ENCODE measurements at places on chromosomes 11 and 22.
A peak's percentile ranks its signal among the peaks of the same experiment; 100 is the strongest.

- DNase-seq: no peak
Measured at GRCh38 chr22:42243802-42244060, 26.7 kb downstream of the TCF20 start.

- no peak for DNase-seq
Measured at GRCh38 chr11:95306801-95307200, 75.8 kb upstream of the SESN3 start.

DNA sequence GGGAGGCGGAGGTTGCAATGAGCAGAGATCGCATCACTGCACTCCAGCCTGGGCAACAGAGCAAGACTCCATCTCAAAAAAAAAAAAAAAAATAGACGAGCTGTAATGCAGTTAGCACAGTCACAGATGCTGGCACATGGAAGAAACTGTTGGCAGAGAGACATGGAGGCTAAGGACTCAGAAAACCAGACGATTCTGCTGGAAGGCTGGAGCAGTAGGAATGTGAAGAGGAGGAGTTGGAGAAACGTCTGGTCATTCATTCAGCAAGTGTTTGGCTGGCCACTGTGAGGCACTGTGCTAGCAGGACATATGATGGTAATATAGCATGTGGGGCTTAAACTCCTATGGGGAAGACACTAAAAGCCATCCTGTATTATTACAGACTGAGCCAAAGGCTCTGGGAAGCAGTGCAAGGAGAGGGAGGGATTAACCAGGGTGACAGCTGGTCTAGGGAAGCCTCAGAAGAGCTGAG lies 5.0 kb downstream of the UQCR10 start:
- DNase-seq: no peak

DNA sequence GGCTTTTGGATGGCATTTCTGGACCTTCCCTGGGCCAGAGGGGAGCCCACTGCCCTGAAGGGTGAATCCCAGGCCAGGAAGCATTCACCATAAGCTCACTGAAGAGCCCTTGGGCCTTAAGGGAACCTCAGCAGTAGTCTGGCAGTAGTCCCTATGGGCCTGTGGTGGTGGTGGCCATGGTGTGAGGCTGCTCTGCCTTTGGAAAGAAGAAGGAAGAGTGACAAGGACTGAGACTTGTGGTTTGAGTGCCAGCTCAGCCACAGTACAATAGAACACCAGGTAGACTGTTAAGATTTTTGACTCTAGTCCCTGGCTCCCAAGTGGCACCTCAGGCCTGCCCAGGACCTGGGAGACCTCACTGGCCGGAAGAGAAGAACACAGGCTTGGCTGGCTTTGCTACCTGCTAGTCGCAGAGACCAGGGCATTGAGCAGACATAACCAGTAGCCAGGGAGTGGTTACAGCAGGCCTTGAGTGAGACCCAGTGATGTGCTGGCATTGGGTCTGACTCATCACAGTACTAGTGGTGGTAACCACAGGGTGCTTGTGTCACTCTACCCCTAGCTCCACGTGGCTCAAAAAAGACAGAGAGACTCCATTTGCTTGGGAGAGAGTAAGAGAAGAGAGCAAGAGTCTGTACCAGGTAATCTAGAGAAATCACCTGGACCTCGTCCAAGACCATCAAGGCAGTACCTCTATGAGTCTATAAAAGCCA lies 259.8 kb upstream of the BLID start:
- DNase-seq: no peak

GRCh38 chr22:35480627-35481550 lies 59.7 kb upstream of the RASD2 start:
- no peak for DNase-seq

DNA sequence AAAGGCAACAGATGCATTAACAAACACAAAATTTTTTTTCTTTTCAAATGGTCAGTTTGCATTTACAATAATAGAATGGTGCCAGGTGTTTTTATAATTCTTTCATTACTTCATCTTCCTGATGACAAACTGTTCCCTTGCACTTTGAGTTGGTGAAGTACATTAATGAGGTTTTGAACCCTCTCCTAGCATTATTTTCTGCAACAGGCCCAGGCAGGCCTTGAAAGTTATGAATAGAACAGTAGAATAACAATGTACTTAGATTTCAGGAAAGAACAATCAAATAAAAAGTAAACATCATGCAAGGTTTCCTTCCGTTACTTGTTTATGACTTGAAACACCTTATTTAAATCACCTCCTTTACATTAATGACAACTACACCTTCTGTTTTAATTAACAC lies 9.6 kb downstream of the BTG4 start:
- DNase-seq: no peak

DNA sequence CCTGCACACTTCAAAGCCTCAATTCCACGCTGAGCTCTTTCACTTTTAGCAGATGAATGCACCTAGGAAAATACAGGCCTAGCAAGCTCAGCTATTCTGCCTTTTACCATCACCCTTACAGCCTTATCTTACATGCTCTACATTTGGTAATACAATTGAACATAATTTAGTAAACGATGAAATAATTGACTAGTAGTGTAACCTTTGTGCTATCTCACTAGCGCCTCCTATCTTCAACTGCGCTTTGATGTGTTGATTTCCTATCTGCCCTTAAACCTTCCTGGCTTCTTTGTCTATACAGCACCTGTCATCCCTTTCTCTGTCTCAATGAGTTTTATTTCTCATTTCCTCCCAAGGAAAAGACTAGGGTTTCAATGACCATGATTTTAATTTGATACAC lies 149.7 kb downstream of the LRRC4C start:
- no peak for DNase-seq

DNA sequence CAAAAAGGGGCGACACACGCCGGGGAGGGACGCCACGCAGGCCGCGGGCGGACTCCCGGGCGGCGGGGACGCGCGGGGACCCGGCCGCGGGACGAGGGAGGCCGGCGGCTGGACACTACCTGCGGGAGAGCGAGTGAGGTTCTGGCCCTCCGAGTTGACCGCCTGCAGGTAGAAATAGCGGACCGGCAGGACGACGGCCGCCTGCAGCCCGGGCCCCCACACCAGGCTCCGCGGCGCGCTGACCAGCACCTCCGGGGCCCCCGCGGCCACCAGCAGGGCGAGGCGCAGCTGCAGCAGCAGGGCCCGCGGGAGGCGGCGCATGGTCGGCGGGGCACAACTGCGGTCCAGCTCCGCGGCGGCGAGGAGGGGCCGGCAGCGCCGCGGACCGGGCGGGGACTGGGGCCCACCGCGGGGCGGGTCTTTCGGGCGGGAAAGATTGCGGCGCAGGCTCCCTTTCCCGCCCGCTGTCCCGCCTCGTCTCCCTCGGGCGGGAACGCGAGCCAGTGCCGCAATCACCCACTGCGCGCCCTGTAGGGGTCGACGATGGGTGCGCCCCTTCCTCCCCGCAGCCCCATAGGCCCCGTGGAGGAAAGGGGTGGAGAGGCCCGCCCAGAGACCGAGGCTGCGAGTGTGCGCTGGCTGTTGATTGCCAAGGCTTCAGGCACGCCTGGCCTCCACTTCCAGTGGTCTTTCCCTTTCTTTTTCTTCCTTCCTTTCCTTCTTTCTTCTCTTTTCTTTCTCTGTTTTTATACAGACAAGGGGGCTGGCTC lies at the start of gene POGLUT3:
POGLUT3 (minus strand) TSS at position 339 of the 770 bp plus-strand sequence; CDS start at position 321, 18 bp downstream.
- peak; percentile 21 for DNase-seq

DNA sequence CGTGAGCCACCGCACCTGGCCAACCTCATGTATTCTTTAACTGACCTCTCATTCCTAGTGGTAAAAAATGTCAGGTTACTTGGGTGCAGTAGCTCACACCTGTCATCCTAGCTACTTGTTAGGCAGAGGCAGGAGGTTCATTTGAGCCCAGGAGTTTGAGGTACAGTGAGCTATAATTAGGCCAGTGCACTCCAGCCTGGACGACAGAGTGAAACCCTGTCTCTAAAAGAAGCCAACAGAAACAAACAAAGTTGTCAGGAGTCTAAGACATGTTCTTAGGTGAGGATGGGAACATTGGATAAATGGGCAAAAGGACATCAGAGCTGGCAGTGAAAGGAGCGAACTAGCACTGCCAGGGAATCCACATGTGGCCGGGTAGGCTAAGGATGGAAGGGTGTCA lies 18.1 kb downstream of the MADD start:
- no peak for DNase-seq

GRCh38 chr11:69554849-69555248 lies 73.4 kb downstream of the LINC01488 start:
- DNase-seq: no peak

- DNase-seq: no peak
Measured at GRCh38 chr11:44625759-44626523, 60.5 kb downstream of the CD82 start.

GRCh38 chr22:36765131-36765942 lies 10.6 kb downstream of the IFT27 start:
- no peak for DNase-seq

GRCh38 chr22:42169055-42169469 lies 38.5 kb upstream of the CYP2D6 start:
- DNase-seq: peak; percentile 70

- no peak for DNase-seq
Measured at GRCh38 chr11:115122274-115122673, 381.9 kb downstream of the CADM1 start.

- DNase-seq: no peak
Measured at GRCh38 chr11:90803366-90803765, 580.5 kb upstream of the CHORDC1 start.

DNA sequence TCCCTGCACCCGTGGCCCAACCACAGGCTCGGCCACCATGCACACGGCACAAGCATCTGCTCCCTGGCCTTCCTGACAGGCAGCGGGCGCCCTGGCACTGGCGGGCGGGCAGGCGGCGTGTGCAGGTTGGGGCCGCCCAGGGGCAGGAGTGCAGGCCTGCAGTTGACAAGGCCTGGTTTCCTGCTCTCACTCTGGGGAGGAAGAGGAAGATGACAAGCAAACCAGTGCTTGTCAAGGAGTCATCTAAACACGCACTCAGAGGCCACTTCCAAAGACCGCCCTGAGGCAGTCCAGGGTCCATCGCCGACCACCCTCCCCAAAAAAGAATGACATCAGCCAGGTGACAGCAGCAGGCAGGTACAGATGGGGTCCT lies 65.3 kb upstream of the LINC01488 start:
- DNase-seq: no peak

DNA sequence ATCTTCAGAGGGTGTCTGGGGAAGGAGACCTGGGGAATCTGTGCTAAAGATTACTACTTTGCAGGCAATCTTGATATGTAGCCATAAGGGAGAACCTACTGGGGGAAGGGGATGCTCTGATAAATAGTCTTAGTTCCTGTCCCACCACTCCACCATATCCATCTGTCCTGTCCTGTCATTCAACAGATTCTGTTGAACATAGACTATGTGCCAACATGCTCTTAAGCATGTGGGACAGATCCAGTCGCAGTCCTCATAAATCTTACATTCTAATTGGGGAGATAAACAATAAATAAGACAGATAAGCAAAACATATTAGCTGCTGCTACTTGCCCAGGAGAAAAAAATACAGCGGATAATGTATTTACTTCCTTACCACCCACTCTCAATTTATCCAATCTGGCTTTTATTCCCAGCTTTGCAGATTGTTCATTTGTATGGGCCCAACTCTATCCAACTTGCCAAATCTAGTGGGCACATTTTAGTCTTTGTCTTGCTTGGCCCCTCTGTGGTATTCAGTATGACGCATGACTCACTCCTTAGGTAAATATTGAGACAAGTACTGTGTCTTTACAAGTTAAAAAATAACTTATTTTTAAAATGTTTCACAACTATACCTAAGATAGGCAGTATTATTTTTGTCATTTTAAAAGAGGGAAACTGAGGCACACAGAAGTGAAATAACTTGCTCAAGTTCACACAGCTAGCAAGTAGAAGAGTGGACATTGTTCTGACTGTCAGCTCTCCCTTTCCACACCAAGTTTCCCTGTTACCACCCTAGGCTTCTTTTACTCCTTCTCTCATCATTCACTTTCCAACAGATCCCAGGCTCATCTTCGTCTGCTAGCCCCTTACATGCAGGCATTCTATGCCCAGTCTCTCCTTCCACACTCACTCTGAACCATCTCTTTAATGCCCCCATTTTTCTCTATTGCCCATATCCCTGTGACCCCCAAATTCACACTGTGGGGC lies 133.6 kb upstream of the SESN3 start:
- DNase-seq: no peak

GRCh38 chr22:20569059-20570058 lies 61.9 kb downstream of the MED15 start:
- DNase-seq: peak; percentile 89

DNA sequence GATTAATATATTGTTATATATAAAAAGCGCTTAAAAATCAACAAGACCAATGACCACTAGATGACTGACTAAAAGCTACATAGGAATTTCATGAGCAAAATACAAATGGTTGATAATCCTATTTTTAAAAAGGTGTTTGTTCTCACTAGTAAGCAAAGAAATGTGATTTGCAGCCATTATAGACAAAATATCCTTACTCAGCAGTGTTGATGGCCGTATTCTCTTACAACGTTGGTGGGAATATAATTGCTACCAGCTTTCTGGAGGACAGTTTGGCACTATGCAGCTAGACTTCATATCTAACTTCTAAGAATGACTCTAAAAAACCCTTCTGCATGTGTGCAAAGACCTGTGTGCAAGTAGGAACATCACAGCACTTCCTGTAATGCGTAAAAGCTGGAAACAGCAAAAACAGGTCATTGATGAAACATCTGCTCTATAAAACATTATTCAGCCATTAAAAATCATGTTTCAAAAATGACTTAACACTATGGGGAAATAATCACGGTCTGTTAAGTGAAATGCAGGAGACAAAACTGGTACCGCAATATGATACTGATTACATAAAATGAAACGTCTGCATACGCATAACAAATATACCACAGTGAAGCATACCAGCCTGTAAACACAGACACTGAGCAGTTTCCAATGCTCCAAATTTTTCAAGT lies 70.1 kb upstream of the LINC01488 start:
- DNase-seq: no peak

GRCh38 chr22:19766240-19766510 lies 5.6 kb downstream of the TBX1 start:
- DNase-seq: no peak

- no peak for DNase-seq
Measured at GRCh38 chr11:59415111-59415510, 11.1 kb downstream of the OR5A2 start.

- no peak for DNase-seq
Measured at GRCh38 chr22:45640941-45641621, 30.6 kb upstream of the ATXN10 start.

GRCh38 chr22:44338177-44338810 lies 25.5 kb upstream of the SHISAL1 start:
- DNase-seq: no peak

GRCh38 chr22:40498420-40499208 lies 128.2 kb downstream of the SGSM3 start:
- DNase-seq: no peak

- DNase-seq: no peak
Measured at GRCh38 chr11:61844909-61845565, 16.9 kb downstream of the FADS2 start.

DNA sequence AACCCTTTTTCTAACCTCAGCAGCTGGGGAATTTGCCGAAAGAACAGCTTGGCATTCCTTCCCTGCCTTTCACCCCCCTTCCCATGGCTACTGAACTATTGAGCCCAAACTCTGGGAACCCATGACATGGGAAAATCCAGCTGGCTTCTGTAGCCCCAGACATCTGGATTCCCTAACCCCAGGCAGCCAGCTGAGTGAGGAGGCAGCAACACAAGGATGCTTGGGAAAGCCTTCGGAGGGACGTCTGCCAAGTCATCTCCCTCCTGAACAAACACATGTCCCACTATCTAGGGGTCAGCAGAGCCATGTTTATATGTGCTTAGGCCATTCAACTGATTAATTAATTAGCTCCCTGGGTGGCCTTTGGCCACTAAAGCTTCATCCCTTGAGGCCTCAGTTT lies 21.6 kb downstream of the LRRC55 start:
- DNase-seq: no peak
